ENCODE measurements at places on chromosomes 1 and 21.

- no peak for DNase-seq
Observed at GRCh38 chr1:230629511-230629910, 12.8 kb upstream of the COG2 start.

DNA sequence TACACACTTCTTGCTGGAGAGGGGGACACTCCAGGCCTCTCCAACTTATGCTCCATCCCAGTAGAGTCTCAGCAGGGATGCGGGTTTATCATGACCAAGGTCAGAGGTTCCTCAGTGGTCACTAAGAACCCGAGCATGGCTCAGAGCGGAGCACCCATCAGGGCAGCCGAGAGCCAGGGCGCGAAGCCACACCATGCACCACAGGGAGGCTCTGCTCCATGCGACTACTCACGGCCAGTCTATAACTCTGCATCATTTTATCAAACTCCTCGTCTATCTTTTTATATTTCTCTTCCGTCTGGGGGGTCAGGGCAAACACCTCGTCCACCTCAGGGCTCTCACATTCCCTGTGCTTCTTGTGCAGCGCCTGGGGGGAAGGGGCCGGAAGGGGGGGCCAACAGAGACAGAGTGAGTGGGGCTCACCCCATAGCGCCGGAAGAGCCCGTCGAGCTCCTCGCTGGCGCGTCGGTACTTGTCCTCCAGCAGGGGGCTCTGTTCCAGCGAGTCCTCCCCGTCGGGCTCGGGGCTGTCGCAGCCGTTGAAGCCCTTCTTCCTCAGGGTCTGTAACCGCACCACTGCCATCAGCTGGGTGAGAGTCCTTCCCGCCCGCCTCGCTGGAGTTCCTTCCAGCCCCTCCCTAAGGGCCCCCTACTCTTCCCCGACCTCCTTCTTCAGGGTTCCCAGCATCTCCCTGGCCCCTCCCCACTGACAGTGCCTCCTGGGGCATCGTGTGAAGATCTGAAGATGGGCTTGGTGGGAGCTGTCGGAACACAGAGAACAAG, 20.0 kb downstream of the MEF2D start:
- DNase-seq: no peak

GRCh38 chr1:31072304-31072746, 6.8 kb upstream of the PUM1 start:
- no peak for DNase-seq

DNA sequence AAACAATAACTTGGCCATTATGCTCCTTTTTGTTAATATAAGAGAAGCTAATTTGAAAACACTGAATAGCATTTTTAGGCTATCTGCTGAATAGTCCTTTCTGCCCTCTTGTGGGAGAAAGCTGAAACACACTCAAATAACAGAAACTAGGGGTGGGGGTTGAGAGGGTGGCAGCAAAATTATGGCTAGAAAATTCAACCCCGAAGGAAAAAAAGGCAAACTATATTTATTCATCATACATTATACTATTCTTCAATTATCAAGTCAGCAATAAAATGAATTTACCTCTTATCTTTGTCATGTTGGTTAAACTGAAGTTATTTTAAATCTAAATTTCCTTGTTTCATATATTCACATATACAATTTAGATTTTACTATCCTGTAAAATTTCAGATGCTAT, 255.9 kb downstream of the FAF1 start:
- DNase-seq: no peak

DNA sequence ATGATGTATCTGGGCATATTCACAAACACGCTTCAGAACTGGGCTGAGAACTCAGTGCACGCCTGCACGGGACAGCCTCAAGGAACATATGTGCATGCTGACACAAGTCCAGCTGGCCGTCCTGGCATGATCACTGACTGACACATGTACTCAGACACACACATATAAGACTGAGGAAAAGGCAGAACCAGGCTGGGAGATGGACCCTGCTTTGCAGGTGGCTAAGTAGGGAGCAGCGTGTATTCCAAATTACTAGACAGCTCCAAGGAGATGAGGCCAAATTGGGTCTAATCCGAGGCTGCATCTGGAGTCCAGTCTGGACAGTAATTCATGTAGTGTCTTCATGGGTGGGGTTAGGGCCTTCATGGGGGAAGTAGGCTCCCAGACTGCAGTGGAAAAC, 41.4 kb upstream of the GJB5 start:
- DNase-seq: no peak

- no peak for DNase-seq
Observed at GRCh38 chr1:88658419-88658818, 25.7 kb upstream of the PKN2 start.

DNA sequence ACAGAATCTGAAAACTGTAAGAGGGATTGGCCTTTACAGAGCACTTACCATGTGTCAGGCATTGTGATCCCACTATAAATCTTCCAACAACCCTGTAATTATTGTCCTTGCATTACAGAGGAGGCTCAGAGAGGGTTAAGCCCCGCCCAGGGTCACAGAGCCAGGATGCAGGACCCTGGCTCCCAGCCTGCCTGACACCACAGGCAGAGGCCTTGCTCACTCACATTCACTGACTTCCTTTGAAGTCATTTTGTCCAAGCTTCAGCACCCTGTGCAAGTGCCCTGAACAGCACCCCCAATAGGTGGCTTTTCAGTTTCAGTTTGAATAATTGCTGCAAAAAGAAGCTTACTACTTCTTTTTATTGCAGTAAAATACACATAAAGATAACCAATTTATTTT, 256.8 kb upstream of the NFIA start:
- no peak for DNase-seq

GRCh38 chr1:236553370-236553769, 29.6 kb downstream of the LGALS8 start:
- DNase-seq: no peak

GRCh38 chr1:29772584-29773100, 536.3 kb downstream of the PTPRU start:
- no peak for DNase-seq

GRCh38 chr1:228799924-228800323, 64.6 kb downstream of the RHOU start:
- DNase-seq: no peak

GRCh38 chr1:69845655-69846054, 277.9 kb downstream of the LRRC7 start:
- DNase-seq: no peak

GRCh38 chr1:41291195-41291594, 49.1 kb upstream of the SCMH1 start:
- no peak for DNase-seq

- DNase-seq: peak; percentile 84
Observed at GRCh38 chr1:209150114-209150513, 433.4 kb upstream of the CAMK1G start.

GRCh38 chr1:12087797-12088314, 24.8 kb downstream of the TNFRSF8 start:
- DNase-seq: no peak

DNA sequence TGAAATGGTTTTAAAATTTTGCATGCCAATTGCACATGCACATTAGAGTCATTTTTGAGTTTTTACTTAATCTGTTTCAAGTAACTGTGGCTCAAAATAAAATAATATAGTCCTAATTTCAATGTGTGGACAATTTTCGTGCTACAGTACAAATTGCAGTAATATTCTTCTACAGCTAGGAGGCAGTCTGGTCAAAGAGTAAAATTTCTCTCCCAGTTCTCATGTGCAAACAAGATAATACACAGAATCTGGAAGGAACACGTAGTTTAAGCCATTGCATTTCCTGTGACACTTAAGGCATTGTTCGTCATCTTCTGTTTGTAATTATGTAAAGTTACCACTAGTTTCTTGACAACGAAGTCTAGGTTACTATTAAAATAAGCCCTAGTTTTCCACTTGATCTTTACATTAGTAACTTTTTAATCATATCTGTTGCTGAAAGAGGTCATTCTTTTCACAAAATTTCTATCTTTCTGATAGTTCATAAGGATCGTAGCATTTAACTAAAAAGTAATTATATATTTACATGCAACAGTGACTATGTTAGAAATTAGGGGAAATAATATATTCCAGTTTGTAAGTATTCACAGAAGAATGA, 28.9 kb downstream of the ODR4 start:
- DNase-seq: no peak

DNA sequence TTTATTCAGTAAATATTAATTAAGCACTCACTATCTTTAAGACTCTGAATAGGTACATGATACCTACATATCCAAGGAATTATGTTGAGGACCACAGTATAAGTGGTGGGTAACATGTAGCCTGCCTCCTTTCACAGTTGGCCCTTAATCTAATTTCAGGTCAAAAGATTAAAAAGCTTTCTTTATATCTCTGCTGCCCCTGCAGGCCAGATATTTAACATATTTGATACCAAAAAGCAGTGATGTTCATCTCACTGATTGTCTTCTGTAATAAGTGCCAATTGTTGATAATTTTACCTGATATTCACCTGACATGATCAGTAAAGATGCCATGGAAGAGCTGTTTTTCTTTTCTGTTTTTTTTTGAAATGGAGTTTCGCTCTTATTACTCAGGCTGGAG, 36.5 kb downstream of the RLF start:
- no peak for DNase-seq

DNA sequence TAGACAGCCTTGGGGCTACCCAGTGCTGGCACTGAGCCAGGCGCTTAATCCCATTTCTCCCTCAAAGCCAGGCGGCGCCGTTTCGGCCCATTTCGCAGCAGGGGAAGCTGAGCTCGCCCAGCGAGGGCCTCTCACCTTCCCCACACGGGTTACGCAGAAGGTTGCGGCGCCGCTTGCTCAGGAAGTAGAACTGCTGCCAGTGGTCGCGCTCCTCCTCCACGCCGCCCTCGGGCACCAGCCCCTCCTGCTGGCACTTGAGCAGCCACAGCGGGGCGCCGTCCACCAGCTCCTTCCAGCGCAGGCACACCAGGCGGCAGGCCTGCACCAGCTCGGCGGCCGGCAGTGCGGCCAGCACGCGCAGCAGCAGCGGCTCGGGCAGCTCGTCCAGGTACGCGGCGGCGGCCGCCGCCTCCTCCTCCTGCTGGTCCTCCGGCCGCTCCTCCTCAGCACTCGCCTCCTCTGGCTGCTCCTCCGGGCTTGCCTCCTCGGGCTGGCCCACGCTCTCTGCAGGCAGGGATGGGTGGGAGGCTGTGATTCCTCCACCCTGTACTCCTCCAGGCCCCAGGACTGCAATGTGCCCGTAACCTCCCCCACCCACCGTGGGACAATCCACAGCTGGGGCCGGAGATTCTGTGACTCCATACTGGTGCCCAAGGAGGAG, 3.8 kb downstream of the FBXO2 start:
- DNase-seq: peak; percentile 50

DNA sequence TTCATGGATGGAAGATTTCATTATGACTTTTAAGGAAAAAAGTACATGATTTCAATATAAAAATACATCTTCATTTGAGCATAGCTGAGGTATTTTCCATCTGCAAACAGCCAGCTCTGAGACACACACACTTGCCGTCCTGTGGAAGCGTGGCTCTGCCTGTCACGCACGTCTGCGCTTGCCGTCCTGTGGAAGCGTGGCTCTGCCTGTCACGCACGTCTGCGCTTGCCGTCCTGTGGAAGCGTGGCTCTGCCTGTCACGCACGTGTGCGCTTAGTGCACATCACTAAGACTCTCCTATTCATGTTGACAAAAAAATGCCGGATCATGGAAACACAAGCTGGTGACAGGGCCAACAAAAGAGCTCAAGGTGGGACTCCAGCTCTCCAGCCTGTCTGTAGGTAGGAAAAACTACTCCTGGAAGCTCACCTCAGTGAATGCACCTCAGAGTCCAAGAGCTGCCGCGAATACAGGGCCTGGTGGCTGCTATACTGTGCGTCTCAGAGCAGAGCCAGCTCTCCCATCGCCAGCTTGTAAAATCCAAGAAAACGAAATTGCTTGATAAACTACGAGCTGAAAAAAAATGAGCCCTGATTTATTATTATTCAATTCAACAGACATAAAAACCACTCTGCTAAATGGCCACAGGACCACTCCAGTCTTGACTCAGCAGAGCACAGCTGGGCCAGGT, 69.3 kb downstream of the SLC37A1 start:
- DNase-seq: no peak

DNA sequence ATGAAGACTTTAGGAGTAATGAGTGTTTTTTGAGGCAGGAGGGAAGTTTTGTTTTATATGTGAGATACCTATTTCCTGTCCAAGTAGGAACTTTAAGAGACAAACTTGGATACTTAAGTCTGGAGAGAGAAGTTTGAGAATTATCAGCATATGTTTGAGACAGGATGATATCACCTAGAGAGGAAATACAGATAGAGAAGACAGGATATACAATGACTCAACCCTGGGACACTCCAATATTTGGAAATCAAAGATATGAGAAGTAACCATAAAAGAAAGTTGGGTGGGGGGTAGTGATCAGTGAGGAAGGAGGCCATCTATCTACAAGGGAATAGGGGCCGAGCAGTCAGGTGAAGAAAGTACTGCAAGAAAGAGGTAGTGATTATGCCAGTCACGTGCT, 6.5 kb downstream of the LCE7A start:
- no peak for DNase-seq

DNA sequence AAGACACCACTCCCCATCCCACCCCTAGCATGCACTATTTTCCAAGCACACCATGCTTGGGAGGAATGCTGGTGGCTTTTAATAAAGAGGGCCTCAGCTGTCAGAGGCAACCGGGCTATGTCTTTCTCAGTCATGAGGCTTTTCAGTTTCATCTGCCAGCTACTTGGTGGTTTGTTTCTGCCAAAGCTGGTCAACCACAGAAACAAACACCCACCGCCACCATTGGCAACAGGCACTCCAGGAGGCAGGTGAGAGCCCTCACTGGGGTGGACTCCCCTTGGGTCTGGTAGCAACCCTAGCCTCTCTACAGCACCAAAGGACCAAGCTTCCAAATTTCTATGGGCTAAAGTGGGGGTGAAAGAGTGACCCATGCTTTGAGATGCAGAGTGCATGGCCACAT, 54.3 kb upstream of the CD1D start:
- no peak for DNase-seq

- no peak for DNase-seq
Observed at GRCh38 chr1:151197863-151198253, 494 bp upstream of the PIP5K1A start.

DNA sequence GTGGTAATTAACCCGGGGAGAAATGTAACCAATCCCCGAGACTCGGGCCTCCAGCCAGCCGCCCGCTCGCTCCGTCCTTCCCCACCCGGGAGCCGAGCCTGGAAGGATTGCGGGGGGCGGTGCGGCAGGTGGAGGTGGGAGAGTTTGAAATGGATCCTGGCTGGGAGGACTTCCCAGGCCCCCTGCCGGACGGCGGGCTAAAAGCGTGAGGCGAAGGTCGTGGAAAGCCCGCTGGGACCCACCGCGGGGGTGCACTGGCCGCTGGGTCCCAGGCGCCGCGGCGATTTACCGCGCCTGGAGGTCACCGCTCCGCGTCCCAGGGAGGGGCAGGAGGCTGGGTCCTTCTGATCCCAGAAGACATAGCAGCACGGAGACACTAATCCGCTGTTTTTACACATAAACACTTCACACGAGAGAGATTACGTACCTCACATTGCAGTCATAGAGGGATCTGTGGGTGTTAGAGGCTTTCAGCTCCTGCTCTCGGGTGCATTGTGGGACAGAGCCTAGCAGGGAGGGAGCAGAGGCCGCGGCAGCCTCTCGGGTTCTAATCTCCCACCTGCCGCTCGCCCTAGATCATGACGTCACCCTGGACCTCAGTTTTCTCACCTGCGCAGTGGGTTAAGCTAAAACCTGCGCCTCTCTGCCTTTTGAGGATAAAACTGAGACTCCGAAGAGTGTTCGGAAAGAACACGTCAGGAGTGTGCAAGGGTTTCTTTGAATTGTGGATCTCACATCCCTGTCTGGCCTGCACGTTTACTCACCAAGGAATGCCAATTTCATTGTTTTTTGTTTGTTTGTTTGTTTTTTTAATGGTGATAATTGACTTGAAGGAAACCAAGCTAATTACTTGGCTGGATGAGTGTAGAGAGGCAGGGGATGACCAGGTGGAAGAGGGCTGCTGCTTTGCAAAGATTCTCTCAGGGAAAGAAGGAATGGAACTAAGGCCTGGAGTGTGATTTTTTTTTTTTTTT, 17.1 kb upstream of the TMEM9 start:
- DNase-seq: peak; percentile 25
